ENCODE measurements at places on chromosomes 4 and X. TPM values are rescaled to one million over a fixed set of nuclear protein-coding genes. Genes with fewer than 3 reads are reported as not detected.

DNA sequence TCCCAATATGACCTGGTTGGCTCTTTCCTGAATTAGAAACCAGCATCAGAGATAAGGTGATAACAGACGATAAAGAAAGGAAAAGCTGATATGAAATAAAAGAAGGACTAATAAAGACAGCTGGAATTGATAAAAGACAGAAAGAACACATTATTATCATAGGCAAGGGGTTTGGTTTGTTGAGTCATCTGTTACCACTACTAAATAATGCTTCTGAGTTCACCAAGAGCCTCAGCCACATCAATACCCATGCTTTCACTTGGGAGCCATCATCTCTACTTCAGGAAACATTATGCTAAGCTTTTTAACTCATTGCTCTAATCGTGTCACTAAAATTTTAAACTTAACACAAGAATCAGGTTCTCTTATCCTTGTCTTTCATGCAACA lies 27.6 kb downstream of the ANXA5 start:
- H3K4me1 ChIP-seq = no peaks in the 10 kb centered on the region
- H3K4me3 ChIP-seq = no peak overlapping the region
- DNase-seq = no peak
- H3K27ac ChIP-seq = no peak overlapping the region
- peaks cover 52% of the 10 kb centered on the region for H3K36me3 ChIP-seq
- H3K27me3 ChIP-seq = no peaks in the 10 kb centered on the region

- H3K4me3 ChIP-seq = no peak overlapping the region
- no peak for DNase-seq
- no peaks in the 10 kb centered on the region for H3K27me3 ChIP-seq
- H3K4me1 ChIP-seq = peaks cover 10% of the 10 kb centered on the region
Observed at GRCh38 chrX:134718105-134718965, 60.1 kb upstream of the PLAC1 start.

Gene MSX1
- total RNA-seq = not detected

Gene LARP1B
- 34.5 TPM for total RNA-seq

DNA sequence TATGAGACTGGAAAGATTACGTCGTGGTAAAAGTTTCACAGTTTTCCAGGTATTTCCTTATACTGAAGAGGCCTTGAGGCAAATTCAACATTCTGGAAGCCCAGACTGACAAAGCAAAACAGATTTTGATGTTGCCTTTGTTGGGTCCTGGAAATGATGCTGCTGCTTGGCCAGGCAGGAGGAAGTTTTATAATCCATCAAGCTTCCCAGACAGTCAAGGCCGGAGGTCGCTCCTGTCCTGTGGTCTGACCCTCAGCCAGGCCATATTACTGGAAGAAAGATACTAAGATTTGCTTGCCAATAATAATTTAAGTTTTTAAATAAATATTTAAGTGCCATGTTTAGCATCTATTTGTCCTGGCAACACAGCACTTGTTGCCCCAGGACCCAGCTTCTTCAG lies 63.4 kb downstream of the TAPT1 start:
- DNase-seq = no peak
- H3K27me3 ChIP-seq = no peaks in the 10 kb centered on the region
- H3K27ac ChIP-seq = no peak overlapping the region

- no peak overlapping the region for H3K4me3 ChIP-seq
- peaks cover 47% of the 10 kb centered on the region for H3K4me1 ChIP-seq
- DNase-seq = no peak
- peaks cover 28% of the 10 kb centered on the region for H3K36me3 ChIP-seq
- H3K27me3 ChIP-seq = no peaks in the 10 kb centered on the region
Observed at GRCh38 chr4:107996949-107997788, 7.5 kb downstream of the HADH start.

DNA sequence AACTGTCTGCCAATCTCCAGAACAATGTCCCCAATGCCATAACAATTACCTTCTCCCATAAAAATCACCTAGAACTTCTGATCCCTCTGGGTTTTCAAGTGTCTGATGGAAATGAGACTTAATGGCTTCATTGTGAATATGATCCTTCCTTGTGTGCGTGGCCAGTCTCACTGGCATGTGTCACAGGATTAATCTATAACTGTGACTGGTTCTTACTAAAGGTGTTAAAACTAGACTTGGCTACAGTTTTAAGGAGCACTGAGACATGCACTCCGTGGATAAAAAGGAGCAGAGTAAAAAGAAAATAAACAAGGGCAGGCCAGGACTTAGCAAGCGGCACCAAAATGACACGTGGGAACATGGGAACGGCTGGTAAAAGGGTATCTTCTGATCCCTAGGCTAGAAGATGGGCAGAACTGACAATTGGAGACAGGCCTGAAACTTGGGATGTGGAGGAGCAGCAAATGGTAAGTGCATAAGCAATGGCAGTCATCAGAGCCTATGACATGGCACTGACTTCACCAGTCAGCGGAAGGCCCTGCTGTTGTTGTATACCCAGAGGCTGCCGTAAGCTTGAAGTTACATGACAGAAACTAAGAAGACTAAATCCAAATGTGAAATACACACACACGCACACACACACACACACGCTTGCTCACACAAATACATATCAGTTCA lies 256.6 kb upstream of the NOCT start:
- H3K36me3 ChIP-seq = no peaks in the 10 kb centered on the region
- no peak overlapping the region for H3K27ac ChIP-seq
- H3K4me1 ChIP-seq = no peaks in the 10 kb centered on the region
- DNase-seq = no peak
- no peak overlapping the region for H3K4me3 ChIP-seq

Gene TEC
- 1.3 TPM for total RNA-seq

Gene FHIP1A
- not detected for total RNA-seq

Gene SCML2
- 3.6 TPM for total RNA-seq

- no peaks in the 10 kb centered on the region for H3K27me3 ChIP-seq
- H3K4me1 ChIP-seq = no peaks in the 10 kb centered on the region
- no peak for DNase-seq
- H3K27ac ChIP-seq = no peak overlapping the region
- no peak overlapping the region for H3K4me3 ChIP-seq
- H3K36me3 ChIP-seq = no peaks in the 10 kb centered on the region
Observed at GRCh38 chr4:55178226-55179005, 53.0 kb upstream of the KDR start.

GRCh38 chr4:181820553-181820952 lies 422.6 kb upstream of the TENM3 start:
- DNase-seq = no peak
- H3K4me1 ChIP-seq = no peaks in the 10 kb centered on the region
- no peaks in the 10 kb centered on the region for H3K27me3 ChIP-seq

DNA sequence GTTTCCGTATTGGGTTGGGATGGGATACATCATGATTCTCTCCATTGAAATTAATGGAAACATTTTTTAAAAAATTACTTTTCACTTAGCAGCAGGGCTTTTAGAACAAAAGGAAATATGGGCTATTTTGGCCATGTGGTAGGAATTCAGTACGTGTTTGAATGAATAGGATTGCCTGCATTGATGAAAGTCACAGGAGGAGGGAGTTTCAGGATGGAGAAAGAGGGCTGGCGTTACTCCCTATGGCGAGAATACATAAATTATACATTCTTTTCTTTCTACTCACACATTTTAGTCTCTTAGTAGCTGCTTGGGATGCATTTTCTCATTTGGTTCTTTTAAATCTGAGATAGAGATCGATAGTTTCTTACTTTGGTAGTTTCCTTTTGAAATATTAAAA lies 100.3 kb upstream of the PDHA1 start:
- H3K36me3 ChIP-seq = no peaks in the 10 kb centered on the region
- no peak overlapping the region for H3K4me3 ChIP-seq
- DNase-seq = no peak
- no peak overlapping the region for H3K27ac ChIP-seq
- no peaks in the 10 kb centered on the region for H3K27me3 ChIP-seq

Gene SMIM10
- 0.86 TPM for total RNA-seq

DNA sequence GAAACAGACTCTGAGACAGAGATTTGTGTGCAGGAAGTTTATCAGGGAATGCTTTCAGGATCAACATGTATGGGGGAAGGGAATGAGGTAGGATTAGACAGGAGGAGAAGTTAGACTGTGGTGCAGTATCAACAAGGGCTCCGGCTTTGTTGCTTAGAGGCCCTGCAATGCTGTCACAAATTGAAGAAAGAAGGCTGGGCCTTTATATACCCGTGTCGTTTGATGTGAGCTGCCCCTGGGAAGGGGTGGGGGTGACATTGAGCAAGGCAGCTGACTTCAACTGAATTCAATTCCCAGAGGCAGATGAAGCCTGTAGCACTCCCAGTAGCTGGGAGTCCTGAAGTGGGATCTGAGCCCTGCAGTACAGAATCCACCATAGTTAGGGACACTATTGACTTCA lies 29.5 kb upstream of the USP9X start:
- H3K27me3 ChIP-seq = peaks cover 2% of the 10 kb centered on the region
- no peak overlapping the region for H3K27ac ChIP-seq
- H3K4me3 ChIP-seq = no peak overlapping the region
- no peak for DNase-seq

Gene NAA11
- not detected for total RNA-seq

DNA sequence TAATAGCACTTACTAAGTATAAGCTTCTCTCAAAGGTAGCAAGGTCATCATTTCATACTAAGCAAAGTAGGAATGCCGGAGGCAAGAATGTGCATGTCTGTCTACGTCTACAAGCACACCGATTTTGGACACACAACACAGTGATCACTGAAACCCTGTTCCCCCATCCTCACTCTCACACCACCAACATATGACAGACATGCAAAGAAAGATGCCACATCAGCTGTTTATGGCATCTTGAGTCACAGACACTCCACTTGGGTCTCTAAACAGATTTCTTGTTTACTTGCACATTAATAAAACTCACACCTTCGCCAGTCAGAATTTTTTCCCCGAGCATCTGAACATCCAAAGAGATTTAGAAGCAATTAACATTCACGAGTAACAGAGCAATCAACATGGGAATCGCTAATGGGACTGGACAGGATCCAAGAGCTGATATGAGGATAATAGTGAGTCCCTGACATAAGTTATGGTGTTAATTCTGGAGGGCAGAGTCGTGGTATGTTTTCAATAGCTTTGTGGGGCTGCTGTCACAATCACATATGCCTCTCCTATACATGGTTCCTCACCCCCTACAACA lies 324.1 kb downstream of the DHX15 start:
- H3K27ac ChIP-seq = no peak overlapping the region
- H3K4me3 ChIP-seq = no peak overlapping the region
- DNase-seq = no peak
- no peaks in the 10 kb centered on the region for H3K4me1 ChIP-seq

Gene SPANXN3
- total RNA-seq = not detected

DNA sequence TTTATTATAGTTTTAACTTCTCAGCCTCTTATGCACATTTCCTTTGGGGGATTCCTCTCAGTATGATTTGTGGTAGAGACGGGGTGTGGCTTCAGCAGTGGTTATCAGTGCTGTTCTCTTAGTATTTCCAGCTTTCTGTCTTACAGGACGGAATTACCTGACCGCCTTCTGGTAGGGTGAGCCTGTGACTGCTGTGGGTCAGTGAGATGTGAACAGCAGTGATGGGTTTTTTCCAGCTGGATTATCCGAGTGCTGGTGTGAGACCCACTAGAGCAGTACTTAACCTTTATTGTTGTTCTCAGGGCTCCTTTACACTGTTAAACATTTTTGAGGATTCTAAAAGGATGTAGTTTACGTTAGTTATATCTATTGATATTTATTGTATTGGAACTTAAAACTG lies 135.2 kb downstream of the SLIT2 start:
- H3K4me3 ChIP-seq = no peak overlapping the region
- H3K27me3 ChIP-seq = no peaks in the 10 kb centered on the region
- DNase-seq = no peak
- H3K36me3 ChIP-seq = no peaks in the 10 kb centered on the region

GRCh38 chr4:86185659-86186058 lies 174.2 kb downstream of the MAPK10 start:
- H3K27ac ChIP-seq = no peak overlapping the region
- no peaks in the 10 kb centered on the region for H3K36me3 ChIP-seq
- no peak overlapping the region for H3K4me3 ChIP-seq
- H3K27me3 ChIP-seq = no peaks in the 10 kb centered on the region
- no peak for DNase-seq

DNA sequence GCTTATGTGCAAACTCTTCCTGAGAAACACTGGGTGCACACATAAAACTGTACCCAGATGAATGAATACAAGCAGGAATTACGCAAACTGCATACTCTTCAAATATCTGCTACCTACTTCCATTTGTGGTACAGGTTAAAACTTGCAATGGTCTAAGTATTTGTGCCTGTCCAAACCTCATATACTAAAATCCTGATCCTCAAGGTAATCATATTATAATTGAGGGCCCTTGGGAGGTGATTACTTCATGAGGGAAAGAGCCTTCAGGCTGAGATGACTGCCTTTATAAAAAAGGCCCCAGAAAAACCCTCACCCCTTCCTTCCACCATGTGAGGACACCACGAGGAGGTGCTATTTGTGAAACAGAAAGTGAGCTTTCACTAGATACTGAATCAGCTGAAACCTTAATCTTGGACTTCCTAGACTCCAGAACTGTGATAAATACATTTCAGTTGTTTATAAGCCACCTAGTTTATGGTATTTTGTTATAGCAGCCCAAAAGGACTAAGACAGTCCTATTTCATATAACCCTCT lies 1977.2 kb downstream of the PCDH7 start:
- H3K36me3 ChIP-seq = no peaks in the 10 kb centered on the region
- H3K27me3 ChIP-seq = no peaks in the 10 kb centered on the region
- H3K4me3 ChIP-seq = no peak overlapping the region
- DNase-seq = no peak
- no peak overlapping the region for H3K27ac ChIP-seq

DNA sequence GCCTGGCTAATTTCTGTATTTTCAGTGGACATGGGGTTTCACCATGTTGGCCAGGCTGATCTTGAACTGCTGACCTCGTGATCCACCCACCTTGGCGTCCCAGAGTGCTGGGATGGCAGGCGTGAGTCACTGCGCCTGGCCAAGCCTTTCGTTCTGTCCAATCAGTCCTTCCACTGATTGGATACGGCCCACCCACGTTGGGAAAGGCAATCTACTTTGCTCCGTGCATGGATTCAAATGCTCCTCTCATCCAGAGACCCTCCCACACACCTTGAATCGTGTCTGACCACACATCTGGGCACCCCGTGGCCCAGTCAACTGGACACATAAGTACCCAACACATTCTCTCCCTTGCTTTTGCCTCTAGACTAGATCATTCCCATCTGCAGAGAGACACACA lies 74.9 kb downstream of the CRLF2 start:
- no peak overlapping the region for H3K4me3 ChIP-seq
- no peaks in the 10 kb centered on the region for H3K27me3 ChIP-seq
- no peaks in the 10 kb centered on the region for H3K4me1 ChIP-seq
- no peak for DNase-seq
- no peak overlapping the region for H3K27ac ChIP-seq

- H3K4me1 ChIP-seq = peaks cover 32% of the 10 kb centered on the region
- peak overlapping the region; percentile 23 for H3K4me3 ChIP-seq
- DNase-seq = no peak
- no peaks in the 10 kb centered on the region for H3K27me3 ChIP-seq
Observed at GRCh38 chr4:38819569-38819968, 15.0 kb upstream of the TLR1 start.

DNA sequence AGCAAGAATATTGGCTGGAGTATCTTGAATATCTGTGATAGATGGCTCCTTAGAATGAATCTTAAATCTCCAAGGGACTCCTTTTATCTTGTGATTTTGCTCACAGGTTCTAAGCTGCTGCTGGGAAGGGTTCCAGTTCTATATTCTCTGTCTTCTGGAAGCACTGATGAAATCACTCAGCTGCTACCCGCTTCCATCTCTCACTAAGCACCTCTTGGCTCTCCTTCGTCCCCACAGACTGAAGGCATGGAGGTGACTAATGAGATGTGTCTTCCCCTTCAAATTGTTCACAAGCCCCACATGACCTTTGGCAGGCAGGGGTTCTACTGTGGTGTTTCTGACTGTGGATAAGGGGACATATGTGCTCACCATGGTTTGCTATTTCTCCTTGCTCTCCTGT lies 75.9 kb downstream of the C4orf51 start:
- peaks cover 34% of the 10 kb centered on the region for H3K36me3 ChIP-seq
- peaks cover 38% of the 10 kb centered on the region for H3K4me1 ChIP-seq
- H3K27me3 ChIP-seq = no peaks in the 10 kb centered on the region
- no peak overlapping the region for H3K4me3 ChIP-seq
- peak overlapping the region; percentile 45 for H3K27ac ChIP-seq
- DNase-seq = no peak

Data from activated T-helper 1 cell treated with anti-CD3 and anti-CD28 coated beads, Interleukin-12 subunit alpha, Interleukin-12 subunit beta, Interleukin-2, Interleukin-4 antibody, amounts not matched to agents 30 ng/mL and 10 ng/mL and 1 ng/mL, durations not matched to agents 14 hours and 24 hours and 36 hours (primary cell).